ENCODE measurements at places on chromosomes 5 and 9.

DNA sequence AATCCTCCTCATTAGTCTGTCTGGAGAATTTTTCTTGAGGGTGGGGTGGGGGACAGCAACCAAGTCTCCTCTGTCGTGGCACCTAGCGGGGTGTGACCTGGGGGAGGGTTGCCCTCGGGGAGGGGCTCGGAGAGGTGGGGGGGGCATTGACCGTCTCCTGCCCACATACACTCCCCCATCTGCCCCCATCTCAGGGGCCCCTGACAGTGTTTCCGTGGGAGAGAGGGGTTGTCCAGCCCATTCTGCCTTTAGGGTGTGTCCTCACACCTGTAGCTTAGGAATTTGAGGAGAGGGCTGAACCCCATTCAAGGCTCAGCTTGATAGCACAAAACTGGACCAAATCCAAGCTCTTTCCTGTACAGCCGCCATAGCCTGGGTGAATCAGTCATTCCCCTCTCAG lies 5.9 kb upstream of the CXXC5 start:
- DNase-seq = no peak

DNA sequence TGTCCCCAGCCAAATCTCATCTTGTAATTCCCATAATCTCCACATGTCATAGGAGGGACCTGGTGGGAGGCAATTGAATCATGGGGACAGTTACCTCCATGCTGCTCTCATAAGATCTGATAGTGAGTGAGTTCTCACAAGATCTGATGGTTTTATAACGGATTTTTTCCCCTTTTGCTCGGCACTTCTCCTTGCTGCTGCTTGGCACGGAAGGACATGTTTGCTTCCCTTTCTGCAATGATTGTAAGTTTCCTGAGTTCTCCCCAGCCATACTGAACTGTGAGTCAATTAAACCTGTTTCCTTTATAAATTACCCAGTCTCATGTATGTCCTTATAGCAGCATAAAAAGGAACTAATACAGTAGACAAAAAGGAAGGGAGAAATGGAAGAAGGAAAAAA lies 76.7 kb upstream of the CCNG1 start:
- DNase-seq = no peak

DNA sequence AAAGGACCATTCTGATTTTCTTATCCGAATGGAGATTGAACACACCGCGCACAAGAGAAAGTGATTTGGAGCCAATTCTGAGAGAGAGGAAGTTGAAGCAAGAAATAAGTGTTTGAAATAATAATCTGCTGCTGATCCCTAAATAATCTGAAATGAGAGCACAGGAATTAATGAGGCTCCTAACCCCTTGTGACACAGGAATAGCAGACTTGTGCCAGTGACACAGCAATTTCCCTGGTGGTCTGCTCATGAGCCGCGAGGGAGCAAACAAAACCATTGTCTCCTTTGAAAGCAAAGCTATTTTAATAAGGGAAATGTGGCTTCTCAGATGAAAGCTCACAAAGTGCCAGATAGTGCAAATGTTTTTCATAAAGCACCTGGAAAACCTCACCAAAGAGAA lies 936.1 kb upstream of the WWC1 start:
- DNase-seq = no peak

DNA sequence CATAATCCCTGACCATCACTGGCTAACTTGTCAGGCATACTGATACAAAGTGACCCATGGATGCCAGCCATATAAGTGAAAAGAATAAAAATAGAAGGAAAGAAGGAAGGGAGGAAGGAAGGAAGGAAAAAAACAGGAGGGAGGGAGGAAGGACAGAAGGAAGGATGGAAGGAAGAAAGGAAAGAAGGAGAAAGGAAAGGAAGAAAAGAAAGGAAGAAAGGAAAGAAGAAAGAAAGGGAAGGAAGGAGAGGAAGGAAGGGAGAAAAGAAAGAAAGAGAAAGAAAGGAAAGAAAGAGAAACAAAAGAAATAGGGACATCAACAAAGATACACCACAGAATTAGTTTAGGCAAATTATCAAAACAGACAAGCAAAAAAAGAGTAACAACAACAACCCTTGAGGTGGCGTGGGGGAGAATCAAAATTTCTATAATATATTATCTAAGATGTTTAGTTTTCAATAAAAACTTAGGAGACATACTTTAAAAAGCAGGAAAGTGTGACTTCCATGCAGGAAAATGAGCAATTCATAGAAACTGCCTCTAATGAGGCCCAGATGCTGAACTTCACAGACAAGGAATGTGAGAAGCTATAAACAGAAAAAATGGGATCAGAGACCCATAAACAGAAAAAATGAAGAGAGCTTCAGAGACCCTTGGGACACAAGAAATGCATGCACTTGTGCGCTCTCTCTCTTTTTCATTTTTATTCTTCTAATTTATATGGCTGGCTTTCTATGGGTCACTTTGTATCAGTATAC lies 96.1 kb upstream of the NFIL3 start:
- DNase-seq = no peak

- no peak for DNase-seq
Observed at GRCh38 chr5:39205550-39205949, 13.8 kb downstream of the FYB1 start.

- DNase-seq = no peak
Observed at GRCh38 chr9:75811692-75812091, 78.8 kb upstream of the PCSK5 start.

DNA sequence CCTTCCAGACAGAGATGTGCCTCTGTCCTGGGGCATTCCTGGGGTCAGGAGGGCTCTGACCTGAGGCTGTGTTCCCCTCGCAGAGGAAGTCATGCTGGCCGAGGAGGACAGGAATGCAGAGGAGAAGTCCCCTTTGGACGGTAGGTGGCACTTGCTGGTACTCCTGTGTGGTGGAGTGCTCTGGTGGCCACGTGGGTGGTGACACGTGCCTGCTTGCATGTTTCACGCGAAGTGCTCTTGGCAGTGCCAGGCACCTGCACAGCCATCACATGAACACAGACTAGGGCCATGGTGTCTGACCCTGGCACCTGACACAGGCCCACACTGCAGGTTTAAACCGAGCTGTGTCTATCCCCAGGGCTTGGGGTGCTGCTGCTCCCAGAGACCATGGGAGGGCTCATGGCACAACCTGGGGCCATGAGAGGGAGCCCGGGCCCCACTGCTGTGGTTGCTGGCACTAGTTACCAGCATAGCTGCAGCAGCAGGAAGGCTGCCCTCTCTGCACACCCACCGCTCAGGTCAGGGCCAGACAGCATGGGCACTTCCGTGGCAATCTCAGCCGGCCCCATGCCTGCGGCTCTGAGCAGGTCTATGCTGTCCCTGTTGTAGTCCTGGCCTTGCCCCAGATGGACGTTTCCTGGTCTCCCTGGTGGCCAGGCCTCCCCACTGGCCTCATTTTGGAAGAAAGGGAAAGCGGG lies 79.3 kb downstream of the CACNA1B start:
- no peak for DNase-seq

- DNase-seq = no peak
Observed at GRCh38 chr9:87594194-87594593, 96.5 kb downstream of the DAPK1 start.

- DNase-seq = no peak
Observed at GRCh38 chr9:77729177-77729576, 81.1 kb upstream of the GNA14 start.

DNA sequence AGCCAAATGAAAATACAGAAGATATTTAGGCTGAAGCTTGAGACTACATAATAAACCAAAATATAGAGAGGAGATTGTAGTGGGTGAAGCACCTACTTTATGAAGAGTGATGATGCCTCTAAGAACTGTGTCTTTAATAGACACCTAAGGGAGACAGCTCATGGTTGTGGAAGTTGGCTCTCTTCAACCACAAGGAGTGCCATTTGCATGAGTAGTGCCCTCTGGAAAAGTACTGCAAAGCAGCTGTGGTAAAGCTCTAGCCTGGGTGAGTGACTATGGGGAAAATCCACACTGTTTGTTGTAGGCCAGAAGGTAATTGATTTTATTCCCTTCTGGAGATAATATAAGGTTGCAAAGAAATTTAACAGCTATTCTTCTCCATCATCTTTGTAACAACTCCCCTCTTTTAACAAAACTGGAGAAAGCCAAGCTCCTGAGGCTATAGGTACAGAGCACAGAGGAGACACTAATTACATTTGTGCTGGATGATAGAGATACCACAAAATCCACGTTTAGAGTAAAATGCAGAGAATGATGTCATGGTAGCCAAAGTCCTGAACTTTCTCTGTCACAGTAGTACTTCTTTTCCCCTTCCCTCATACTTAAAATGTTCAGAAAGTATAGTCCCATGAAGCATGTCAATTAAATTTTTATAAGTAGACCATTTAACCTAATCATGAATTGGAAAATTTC lies 122.8 kb downstream of the STARD4 start:
- no peak for DNase-seq

GRCh38 chr5:36552651-36553393 lies 53.6 kb upstream of the SLC1A3 start:
- no peak for DNase-seq

GRCh38 chr9:93464395-93464794 lies 11.0 kb upstream of the FAM120AOS start:
- peak; percentile 22 for DNase-seq

- peak; percentile 84 for DNase-seq
Observed at GRCh38 chr9:131590907-131591844, 45.9 kb downstream of the PRRT1B start.

- DNase-seq = no peak
Observed at GRCh38 chr5:54603372-54603771, 85.8 kb downstream of the SNX18 start.

GRCh38 chr9:70641631-70642030 lies 227.2 kb upstream of the KLF9 start:
- DNase-seq = no peak

- no peak for DNase-seq
Observed at GRCh38 chr9:121206516-121207370, 5.1 kb upstream of the RAB14 start.

- DNase-seq = no peak
Observed at GRCh38 chr9:13491493-13492424, 212.3 kb upstream of the MPDZ start.

GRCh38 chr5:1129711-1130055 lies 17.8 kb upstream of the SLC12A7 start:
- DNase-seq = no peak

- DNase-seq = no peak
Observed at GRCh38 chr5:4533457-4534105, 606.5 kb upstream of the ADAMTS16 start.

- no peak for DNase-seq
Observed at GRCh38 chr9:113290052-113290607, 13.0 kb downstream of the RNF183 start.

DNA sequence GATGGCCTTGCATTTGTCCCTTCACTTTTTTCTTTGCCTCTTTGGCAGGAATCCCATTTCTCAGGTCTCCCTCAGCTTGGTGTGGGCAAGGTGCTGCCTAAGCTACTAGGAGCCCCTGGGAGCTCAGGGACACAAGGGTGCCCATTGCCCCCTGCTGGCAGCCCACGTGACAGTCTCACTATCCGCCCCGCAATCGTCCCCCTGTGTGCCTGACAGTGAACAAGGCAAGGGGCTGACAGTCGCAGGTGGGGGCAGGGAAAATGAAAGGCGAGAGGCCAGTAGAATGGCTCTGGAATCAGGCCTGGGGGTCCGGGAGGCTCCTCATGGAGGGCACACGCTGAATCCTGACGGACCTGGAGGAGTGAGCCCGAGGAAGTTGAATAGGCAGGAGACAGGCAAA lies 2.0 kb upstream of the PCDH12 start:
- DNase-seq = peak; percentile 3

GRCh38 chr9:18138656-18139055 lies 335.3 kb upstream of the ADAMTSL1 start:
- no peak for DNase-seq

DNA sequence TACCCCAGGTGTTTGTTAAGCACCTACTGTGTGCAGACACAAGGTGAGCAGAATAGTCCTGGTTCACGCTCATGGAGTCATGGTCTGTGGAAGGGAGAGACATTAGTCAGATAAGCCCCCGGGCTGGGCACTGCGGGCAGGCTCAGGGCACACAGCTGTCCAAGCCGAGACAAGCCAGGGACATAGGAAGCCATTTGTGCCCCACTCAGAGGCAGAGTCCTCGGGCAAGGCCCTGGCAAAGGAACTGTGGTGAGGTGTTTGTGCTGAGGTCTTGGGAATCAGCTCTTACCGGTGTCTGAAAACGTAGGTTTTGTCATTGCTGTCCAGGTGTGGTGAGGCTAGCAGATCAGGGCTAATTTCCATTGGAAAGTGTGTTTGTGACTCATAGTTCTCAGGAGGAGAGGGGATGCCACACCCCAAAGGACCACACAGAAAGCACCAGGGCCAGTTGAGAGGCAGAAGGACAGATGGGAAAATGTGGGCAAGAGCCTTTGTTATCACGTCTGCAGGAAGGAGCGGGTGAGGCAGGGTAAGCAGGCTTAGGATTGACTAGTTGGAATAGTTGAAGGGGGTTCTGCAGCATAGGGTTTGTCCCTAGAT lies 46.1 kb upstream of the NEURL1B start:
- DNase-seq = no peak

GRCh38 chr5:66643387-66643786 lies 47.2 kb downstream of the MAST4 start:
- no peak for DNase-seq

- no peak for DNase-seq
Observed at GRCh38 chr9:113933671-113934070, 57.6 kb downstream of the ZNF618 start.

DNA sequence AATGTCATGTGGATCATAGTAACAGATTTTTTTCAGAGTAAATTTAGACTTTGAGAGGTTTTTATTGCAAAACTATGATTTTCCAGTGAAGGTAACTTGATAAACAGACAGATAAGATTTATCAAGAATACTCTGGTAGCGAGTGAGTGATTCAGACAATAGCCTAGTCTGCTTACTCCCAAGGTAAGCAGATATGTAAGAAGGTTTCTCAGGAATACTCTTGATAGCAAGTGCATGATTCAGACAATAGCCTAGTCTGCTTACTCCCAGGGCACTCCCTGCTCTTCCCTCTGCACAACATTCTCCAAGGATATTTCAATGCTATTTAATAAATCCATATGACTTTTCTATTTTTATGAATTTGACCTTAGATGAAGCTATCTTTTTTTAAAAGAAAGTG lies 1881.5 kb downstream of the EFNA5 start:
- no peak for DNase-seq

DNA sequence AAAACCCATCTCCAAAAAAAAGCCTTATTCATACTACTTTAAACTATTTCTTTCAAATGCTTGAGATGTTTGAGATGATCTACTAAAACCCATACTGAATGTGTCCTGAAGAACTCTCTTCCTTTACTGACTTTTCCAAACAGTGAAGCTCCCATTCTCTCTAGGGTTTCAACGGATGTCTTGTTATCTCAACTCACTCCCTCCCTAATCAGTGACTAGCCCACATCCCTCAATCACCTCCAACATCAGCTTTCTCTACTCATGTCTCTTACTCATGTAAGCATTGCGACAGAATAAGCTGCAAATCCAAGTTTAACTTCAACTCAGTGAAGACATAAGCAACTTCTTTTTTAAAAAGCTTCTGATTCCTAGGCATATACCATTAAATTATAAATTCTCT lies 42.1 kb downstream of the WDR41 start:
- no peak for DNase-seq

- DNase-seq = peak; percentile 58
Observed at GRCh38 chr9:129068990-129069861, 11.7 kb upstream of the DOLPP1 start.
